ENCODE measurements at places on chromosomes 6 and 20.

GRCh38 chr6:26472549-26473290, 15.0 kb downstream of the BTN2A1 start:
- no peak for DNase-seq

GRCh38 chr6:7604506-7604905, 14.5 kb downstream of the SNRNP48 start:
- no peak for DNase-seq

- no peak for DNase-seq
Observed at GRCh38 chr6:1849691-1850090, 240.0 kb downstream of the FOXC1 start.

DNA sequence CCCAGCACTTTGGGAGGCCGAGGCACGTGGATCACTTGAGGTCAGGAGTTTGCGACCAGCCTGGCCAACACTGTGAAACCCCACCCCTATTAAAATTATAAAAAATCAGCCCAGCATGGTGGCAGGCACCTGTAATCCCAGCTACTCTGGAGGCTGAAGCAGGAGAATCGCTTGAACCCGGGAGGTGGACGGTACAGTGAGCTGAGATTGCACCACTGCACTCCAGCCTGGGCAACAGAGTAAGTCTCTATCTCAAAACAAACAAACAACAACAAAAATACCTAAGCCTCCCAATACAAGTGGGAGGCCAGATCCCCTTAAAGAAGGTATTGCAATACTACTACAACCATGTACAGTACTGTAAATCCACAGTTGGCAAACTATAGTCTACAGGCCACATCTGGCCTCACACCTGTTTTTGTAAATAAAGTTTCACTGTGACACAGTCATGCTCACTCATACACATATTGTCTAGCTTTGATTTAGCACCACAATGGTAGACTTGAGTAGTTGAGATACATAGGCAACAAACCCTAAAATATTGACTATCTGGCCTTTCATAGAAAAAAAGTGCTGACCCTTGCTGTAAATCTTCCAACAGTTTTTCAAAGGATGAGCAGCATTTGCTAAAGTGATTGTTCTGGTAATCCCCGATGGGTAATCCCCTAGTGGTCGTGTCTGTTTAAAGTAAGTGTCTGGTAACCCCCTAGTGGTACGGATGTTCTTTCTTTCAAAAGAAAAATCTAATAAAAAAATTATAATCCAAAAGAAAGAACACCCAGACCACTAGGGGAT, 202.0 kb downstream of the RNGTT start:
- no peak for DNase-seq

GRCh38 chr6:15247500-15248450, 1.9 kb downstream of the JARID2 start:
- peak; percentile 24 for DNase-seq

DNA sequence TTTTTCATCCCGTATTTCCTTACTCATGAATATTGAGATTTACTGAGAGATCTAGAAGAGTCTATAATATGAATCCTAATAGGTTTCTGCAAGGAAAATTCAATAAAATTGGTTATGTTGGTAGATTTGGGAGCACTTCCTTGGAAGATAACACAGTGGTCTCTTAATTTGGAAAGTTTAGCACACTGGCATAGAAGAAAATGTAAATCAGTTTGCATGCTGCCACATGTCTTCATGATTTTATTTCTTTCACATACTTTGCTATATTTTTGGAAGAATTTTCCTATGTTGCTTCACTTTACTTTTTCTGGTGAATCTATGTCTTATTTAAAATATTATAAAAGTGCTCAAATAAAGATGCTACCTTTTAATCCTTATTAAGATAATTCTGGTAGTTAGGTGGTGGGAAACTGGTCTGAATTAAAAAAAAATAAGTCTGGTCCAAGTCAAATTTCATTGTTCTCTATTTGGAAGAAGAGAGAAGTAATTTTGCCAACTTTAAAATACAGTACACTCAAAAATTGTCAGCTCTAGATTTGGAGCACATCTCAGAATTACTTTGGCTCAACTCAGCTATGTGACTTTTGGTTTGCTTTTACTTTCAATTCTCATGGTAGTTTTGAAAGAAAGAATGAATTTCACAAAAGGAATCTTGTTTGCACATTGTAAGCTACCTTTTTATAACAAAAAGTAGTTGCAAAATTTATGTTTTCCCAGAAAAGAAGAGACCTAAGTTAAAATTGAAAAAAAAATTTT, 197.3 kb downstream of the CENPW start:
- no peak for DNase-seq

DNA sequence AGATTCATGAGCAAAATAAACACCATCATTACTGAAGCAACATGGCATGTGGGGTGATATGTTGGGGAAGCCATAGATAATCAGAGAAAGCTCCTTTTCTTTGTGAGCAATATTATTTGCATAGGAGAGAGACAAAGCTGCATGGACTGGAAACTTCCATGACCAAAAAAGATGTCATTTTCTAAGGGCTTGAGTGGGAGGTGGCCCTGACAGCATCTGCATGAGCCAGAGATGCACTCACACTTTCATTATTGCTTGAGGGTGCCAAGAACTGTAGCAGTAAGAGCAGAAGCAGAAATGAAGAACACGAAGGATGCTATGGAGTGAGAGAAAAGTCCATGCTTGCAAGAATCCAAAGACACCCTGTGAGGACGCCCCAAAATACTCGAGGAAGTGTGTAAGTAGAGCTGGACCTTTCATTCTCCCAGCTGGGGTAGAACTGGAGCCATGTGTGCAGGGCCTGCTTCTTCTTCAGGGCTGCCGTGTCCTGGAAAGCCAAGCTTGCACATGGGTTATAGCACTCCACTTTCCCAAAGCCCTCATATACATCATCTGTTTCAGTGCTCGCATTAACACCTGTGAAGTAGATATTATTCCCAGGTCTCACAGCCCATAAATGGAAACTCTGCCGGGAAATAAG, 851.2 kb downstream of the DHX35 start:
- no peak for DNase-seq

DNA sequence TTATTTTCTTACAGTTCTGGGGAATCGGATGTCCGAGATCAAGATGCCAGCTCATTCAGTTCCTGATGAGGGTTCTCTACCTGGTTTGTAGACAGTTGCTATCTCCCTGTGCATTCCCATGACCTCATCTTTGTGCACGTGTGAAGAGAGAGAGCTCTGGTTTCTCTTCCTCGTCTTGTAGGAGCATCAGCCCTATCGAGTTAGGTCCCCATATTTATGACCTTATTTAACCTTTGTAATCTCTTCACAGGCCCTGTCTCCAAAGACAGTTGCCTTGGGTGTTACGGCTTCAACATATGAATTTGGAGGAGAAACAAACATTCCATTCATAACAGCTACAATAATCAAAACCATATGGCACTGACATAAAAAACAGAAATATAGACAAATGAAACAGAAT, 455.3 kb downstream of the HACE1 start:
- DNase-seq, result no peak

- no peak for DNase-seq
Observed at GRCh38 chr6:21384216-21384615, 209.3 kb upstream of the SOX4 start.

DNA sequence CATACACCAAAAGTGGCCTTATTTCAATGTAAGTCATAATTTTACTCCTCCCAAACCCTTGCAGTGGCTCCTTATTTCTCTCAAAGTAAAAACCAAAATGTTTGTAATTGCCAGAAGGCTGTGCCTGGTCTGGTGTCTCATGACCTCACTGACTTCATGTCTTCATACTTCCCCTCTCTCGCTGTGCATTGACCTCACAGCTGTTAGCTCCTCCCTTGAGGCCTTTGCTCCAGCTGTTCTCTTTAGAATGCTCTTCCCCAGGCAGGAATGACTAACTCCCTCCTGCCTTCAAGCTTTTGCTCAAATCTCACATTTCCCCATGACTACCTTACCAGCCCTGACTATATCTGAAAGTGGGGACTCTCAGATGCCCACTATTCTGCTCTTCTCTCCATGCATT, 83.3 kb downstream of the MTFR2 start:
- DNase-seq, result no peak

GRCh38 chr20:57769756-57770155, 59.9 kb upstream of the PMEPA1 start:
- no peak for DNase-seq

DNA sequence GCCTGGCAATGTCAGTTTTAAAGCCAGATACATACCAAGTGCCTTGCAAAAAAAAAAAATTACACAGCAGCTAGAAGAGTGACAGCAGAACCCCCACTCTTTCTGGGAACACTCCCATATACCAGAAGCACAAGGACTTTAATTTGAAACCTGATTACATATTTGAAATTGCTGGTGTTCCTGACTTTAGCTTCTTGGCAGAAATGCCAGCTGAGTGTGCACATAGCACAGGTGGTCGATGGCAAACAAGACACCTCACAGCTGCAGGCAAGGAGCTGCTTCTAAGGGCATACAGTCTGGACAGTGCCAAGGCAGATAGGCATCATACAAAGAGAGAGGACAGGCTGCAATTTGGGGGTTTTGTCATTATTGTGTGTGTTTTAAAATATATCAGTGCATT, 150.7 kb upstream of the SGK1 start:
- no peak for DNase-seq

DNA sequence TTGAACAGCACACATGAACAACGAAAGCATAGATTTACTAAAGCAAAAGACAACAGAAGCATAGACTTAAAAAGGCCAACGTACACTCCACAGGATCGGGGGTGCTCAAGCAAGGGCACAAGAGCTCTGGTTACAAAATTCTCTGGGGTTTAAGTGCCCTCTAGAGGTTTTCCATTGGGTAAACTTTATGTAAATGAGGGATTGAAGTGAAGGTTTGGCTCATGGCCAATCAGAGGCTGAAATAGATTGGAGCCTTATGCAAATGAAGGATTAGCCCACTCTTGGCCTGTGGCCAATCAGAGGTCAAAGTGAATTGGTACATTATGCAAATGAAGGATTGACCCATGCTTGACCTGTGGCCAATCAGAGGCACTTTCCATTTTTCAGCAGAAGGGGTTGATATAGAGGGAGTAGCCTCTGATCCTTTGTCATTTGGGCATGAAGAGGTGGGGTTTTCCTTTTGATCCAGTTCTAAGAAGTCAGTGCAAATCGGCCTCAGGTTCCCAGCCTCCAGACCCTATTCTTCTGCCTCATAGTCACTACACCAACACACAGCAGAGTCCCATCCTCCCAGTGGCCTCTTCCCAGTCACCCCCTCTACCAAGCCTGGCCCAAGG, 244.9 kb downstream of the THBS2 start:
- no peak for DNase-seq

DNA sequence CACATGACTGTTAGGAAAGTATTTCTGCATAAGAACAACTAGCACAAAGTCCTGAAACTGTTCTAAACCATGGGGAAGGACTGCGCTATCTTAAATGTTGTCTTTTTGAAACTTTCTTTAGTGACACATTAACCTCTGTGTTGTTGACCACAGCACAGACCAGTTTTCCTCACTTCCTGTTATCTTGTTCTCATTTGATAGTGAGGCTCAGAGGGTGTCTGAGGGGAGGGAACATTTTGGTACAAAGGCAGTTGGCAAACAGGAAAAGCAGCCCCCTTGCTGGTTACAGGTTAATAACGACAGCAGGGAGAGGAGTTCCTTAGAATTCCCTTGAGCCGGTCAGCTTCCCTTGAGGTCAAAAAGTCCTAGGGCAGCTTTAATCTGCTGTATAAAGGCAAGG, 143.5 kb upstream of the BMP2 start:
- DNase-seq, result no peak

GRCh38 chr20:24535941-24536730, 66.7 kb downstream of the SYNDIG1 start:
- DNase-seq, result no peak

DNA sequence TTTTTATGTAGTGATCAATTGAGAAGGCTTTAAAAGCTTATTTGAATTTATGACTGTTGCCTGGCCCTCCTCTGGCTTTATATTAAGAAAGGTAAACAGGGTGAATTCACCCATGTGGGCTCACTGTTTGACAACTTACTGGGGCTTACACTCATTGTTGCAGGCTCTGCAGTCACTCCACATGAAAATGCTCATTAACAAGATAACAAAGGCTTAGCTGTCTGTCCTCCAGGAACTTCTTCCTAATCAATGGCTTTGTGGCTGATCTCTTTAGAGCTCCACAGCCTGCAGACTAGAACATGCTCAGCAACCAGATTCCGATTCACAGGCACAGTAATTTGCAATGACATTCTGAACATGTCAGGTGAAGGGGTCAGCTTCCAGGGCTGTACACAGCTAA, 323.2 kb upstream of the MAN1A1 start:
- DNase-seq, result no peak

- DNase-seq, result no peak
Observed at GRCh38 chr20:3398681-3399252, 8.7 kb downstream of the DNAAF9 start.

DNA sequence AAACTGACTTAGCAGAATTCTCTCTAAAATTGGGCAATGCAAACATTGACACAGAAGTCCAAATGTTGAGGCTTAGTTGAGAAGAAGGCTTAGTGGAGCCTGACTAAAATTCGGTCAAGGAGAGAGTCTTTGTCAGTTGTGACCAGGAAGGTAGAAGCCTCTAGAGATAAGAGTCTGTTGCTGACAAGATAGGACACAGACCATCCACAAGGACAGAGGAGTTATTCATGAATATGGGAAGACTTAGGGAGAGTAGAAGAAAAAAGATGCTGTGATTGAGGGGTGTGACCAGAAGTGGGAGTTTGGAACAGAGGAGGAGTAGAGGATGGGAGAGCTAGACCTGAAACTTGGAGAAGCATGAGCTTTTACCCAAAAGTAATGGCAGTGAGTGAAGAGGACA, 7.2 kb upstream of the FAXC start:
- no peak for DNase-seq

DNA sequence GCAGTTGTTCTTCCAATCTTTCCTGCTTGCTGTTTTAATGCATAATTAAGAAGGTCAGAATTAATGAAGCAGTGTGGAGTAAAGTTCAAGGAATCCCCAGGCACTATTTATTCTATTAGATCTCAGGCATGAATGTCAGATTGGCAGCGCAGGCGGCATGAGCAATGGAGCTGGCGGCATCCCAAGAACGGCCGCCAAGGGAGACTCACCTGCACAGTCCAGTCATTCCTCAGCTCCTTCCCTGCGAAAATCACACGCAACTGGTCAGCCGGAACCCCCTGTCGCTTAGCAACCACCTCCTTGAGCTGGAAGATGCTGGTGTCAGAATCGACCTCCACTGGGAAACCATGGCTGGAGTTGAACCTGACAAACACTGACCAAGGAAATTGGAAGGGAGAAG, 284.5 kb downstream of the PRKN start:
- peak; percentile 5 for DNase-seq

DNA sequence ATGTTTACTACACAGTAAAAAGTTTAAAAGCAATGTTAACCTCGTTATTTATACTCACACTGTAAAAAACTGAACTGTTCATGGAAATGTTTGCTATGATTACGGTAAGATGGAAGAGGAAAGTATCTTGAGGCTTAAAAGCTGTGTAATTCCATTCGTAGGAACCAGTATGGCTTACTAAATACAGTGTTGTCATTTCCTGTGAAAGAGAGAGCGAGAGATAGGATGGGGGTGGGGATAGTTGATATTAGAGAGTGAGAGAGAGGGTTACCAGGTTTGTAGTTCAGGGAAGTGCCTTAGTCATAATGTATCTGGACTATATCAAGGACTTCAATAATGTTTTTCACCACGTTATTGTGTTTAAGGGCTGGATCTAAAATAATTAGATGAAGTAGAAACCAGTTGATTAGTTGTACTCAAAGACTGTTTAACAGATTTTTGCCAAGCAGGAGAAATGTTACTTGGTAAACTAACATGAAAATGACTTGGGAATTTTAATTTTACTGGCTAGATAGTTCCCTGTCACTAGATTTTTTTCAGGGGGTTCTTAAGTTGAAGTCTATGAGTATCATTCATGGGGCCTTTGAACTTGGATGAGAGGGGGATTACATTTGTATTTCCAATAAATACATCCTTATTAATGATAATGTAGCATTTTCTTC, 30.4 kb downstream of the AFDN start:
- no peak for DNase-seq

- peak; percentile 85 for DNase-seq
Observed at GRCh38 chr20:35207950-35208611, 18.4 kb upstream of the MMP24 start.

All from NCI-H2227 treated with DMSO at 0.1 percent for 48 hours (cell line).